ENCODE measurements at places on chromosomes 2 and 18. TPM values are rescaled to one million over a fixed set of nuclear protein-coding genes. Genes with fewer than 3 reads are reported as not detected.

- H3K4me1 ChIP-seq = peaks cover 18% of the 10 kb centered on the region
- H3K4me3 ChIP-seq = peak overlapping the region; percentile 99
- H3K27me3 ChIP-seq = no peaks in the 10 kb centered on the region
These were observed 984 bp upstream of the MSH2 start for GRCh38 chr2:47401789-47402554.

DNA sequence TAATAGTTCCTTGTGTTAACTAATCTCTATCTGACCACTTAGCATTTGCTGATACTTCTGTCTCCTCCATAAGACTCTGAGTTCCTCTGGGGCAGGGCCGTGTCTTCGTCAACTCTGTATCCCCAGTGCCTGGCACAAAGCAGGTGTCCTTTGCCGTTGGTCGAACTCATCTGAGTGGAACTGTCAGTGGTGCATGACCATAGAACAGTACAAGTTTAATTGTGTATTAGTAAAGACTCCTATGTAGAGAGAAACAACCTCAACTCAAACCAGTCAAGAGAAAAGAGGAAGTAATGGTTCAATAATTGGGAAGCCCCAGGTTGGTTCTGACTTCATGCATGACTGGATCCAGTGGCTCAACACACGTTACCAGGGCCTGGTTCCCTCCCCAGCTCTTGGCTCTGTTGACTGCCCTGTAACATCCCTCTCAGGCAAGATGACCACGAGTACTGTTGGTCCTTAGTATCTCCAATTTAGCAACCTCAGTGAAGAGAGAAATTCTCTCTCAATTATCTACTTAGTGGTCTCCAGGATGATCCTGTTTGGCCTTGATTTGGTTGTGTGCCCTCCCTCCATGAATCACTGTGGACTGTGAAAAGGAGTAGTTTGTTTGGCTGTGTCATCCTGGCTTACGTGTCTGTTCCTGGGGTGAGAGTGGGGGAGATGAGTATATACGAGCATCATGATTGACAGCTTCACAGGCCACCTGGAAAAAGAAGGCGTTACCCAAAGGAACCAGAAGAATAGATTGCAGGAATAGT, 58.5 kb upstream of the MSH6 start:
- no peak overlapping the region for H3K4me3 ChIP-seq
- DNase-seq = no peak
- no peak overlapping the region for H3K27ac ChIP-seq
- no peaks in the 10 kb centered on the region for H3K36me3 ChIP-seq
- H3K4me1 ChIP-seq = no peaks in the 10 kb centered on the region

GRCh38 chr2:201072201-201072530, 365 bp downstream of the NDUFB3 start:
- H3K27me3 ChIP-seq = no peaks in the 10 kb centered on the region
- H3K4me3 ChIP-seq = peak overlapping the region; percentile 90
- peak overlapping the region; percentile 87 for H3K27ac ChIP-seq
- H3K36me3 ChIP-seq = no peaks in the 10 kb centered on the region

The CNTNAP5 gene
- not detected for total RNA-seq

DNA sequence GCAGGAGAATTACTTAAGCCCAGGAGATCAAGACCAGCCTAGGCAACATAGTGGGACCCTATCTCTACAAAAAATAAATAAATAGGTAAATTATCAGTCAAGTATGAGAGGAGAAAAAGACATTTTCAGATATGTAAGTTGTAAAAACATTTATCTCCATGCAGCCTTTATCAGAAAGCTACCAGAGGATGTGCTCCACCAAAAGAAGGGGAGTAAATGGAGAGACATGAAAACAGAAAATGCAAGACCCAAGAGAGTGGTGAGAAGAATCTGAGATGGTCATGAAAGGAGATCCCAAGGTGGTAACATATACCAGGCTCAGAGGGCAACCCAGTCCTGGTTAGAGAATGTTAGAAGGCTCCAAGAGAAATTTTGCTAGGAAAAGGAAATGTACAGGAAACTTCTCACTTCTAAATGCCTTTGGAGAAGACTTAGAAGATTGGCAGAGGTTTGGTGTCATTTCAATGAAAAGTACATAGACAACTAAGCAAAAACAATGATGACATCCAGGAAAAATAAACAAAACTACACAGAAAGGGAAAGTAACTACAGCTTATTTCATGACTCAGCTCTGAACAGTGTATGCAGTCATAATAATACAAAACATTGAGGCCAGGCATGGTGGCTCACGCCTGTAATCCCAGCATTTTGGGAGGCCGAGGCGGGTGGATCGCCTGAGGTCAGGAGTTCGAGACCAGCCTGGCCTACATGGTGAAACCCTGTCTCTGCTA, 19.5 kb downstream of the CIB4 start:
- H3K27ac ChIP-seq = no peak overlapping the region
- DNase-seq = no peak
- peaks cover 3% of the 10 kb centered on the region for H3K4me1 ChIP-seq
- H3K36me3 ChIP-seq = no peaks in the 10 kb centered on the region
- H3K4me3 ChIP-seq = no peak overlapping the region

DNA sequence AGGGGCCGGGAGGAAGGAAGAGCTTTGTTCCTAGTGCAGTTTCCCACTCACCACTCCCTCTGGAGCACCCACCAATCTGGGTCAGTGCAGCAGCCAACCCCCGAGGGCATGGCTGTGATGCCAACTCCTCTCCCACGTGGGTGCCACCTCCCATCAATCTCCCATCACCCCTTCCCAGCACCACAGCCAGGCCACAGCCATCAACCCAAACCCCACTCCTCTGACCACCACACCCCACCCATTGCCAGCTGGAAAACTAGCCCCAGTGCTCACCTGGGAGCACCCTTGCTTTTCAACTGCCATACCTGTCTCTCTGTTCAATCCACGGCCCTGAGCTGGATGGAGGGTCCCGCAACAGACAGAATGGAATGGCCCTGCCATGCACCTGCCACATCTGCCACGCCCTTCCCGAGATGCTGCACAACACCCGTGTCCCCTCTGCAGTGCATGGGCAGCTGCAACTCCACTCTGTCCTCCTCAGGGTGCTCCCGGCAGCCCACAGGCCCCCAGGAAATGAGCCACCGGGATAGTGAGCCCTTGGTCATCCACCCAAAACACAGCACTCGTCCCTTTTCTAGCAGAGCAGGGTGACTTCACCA, 112.4 kb upstream of the ID2 start:
- H3K27me3 ChIP-seq = peaks cover 28% of the 10 kb centered on the region
- no peak for DNase-seq
- no peaks in the 10 kb centered on the region for H3K36me3 ChIP-seq
- H3K27ac ChIP-seq = no peak overlapping the region

- no peak overlapping the region for H3K4me3 ChIP-seq
- H3K27ac ChIP-seq = no peak overlapping the region
- H3K27me3 ChIP-seq = no peaks in the 10 kb centered on the region
- no peaks in the 10 kb centered on the region for H3K36me3 ChIP-seq
- no peak for DNase-seq
These were observed 19.5 kb upstream of the FAHD2A start for GRCh38 chr2:95382686-95383634.

GRCh38 chr2:43375746-43376522, 149.5 kb upstream of the ZFP36L2 start:
- no peak for DNase-seq
- no peak overlapping the region for H3K4me3 ChIP-seq
- peaks cover 17% of the 10 kb centered on the region for H3K36me3 ChIP-seq
- no peaks in the 10 kb centered on the region for H3K27me3 ChIP-seq
- H3K27ac ChIP-seq = no peak overlapping the region

- no peaks in the 10 kb centered on the region for H3K36me3 ChIP-seq
- no peak for DNase-seq
- no peak overlapping the region for H3K4me3 ChIP-seq
- no peak overlapping the region for H3K27ac ChIP-seq
- no peaks in the 10 kb centered on the region for H3K4me1 ChIP-seq
These were observed 25.7 kb upstream of the PLA2R1 start for GRCh38 chr2:160087854-160088745.

The RAB10 gene
- total RNA-seq = 88.0 TPM
